ENCODE measurements at places on chromosomes 13 and 19. TPM values are rescaled to one million over a fixed set of nuclear protein-coding genes. Genes with fewer than 3 reads are reported as not detected.

DNA sequence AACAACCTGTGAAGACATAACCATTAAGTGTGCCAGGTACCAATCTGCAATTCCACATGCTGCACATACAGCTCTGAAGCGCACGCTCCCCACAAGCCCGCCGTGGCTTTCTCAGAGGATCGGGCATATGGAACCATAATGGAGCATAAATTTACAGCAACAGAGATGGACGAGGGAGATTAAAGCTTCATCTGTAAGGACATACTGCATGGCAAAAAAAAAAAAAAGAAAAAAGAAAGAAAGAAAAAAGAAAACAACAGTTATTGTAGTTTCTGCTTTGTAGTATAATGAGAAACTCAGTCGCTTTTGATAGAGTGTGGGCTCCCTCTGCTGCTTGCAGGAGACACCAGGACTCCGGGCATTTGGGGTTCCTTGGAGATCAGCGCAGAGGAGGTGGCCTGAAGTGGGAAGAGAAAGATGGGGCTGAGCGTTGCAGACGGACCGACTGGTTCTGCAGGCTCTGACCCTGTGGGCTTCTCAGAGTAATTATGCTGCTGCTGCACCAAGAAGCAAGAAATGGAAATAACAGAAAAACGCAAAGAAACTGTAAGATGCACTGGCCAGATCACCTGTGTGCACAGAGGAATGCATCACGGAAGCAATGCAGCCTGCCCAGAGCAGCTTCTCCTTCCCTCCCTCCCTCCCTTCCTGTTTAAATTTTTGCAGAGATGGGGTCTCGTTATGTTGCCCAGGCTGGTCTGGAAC, 10.8 kb upstream of the PDCD5 start:
- peak; percentile 40 for DNase-seq

- DNase-seq, result no peak
These were observed 43.7 kb downstream of the NUMBL start for GRCh38 chr19:40646743-40647254.

DNA sequence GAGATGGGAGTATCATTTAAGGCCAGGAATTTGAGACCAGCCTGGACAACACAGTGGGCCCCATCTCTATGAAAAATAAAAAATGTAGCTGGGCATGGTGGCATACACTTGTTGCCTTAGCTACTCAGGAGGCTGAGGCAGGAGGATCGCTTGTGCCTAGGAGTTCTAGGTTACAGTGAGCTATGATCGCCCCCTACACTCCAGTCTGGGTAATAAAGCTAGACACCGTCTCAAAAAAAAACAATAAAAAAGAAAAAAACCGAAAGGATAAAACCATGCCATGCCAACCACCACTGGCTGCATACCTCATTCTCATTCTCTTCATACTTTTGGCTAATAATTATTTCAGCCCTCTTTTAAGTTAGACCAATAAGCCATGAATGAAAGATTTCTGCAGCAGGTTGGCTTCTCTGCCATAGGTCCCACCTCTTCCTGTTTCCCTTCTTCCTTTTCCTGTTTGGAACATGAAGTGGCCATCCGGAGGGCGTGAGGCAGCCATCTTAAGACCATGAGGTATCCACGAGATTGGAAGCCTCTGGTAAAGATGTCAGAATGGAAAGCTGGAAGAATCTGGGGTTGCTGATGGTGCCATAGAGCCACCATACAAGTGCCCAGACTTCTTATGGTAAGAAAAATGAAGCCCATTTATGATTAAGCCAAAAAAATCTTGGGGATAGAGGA, 171.3 kb downstream of the CACNA1A start:
- DNase-seq, result no peak

DNA sequence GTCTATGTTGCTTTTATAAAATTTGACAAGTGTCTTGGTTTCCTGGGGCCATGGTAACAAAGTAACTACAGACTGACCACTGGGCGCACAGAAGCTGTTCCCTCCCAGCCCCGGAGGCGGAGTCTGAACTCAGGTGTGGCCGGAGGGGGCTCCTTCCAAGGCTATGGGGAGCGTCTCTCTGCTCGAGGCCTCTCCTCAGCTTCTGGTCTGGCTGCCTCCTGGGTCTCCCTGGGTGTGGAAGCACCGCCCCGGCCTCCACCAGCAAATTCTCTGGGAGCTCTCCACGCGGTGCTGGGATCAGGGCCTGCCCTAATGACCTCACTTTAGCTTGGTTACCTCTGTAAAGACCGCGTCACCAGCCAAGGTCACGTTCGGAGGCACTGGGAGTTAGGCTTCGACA, 45.7 kb upstream of the F7 start:
- no peak for DNase-seq

- no peak for DNase-seq
These were observed 356.8 kb downstream of the RFC3 start for GRCh38 chr13:34174671-34175145.

- DNase-seq, result no peak
These were observed 3.8 kb downstream of the SLAIN1 start for GRCh38 chr13:77701305-77701704.

GRCh38 chr13:25064396-25064795, 31.5 kb upstream of the PABPC3 start:
- DNase-seq, result no peak

Gene IL27RA
- polyA plus RNA-seq, result 6.4 TPM
